ENCODE measurements at places on chromosomes 1 and 21. TPM values are rescaled to one million over a fixed set of nuclear protein-coding genes. Genes with fewer than 3 reads are reported as not detected.

The TNFRSF9 gene
- total RNA-seq: 22.2 TPM

The P3H1 gene
- 33.4 TPM for total RNA-seq

The VHLL gene
- total RNA-seq: 0.52 TPM

The SPATA17 gene
- not detected for total RNA-seq

The LRRC3 gene
- 3.5 TPM for total RNA-seq

The TMCC2 gene
- 3.5 TPM for total RNA-seq

The CFH gene
- total RNA-seq: 9.4 TPM

The PSEN2 gene
- total RNA-seq: 11.0 TPM

The OR6K3 gene
- total RNA-seq: not detected

The MAP3K7CL gene
- 3.2 TPM for total RNA-seq

The WNT4 gene
- total RNA-seq: not detected

The USP24 gene
- total RNA-seq: 41.6 TPM

The RNU1-3 gene
- 1,202 TPM for total RNA-seq

The TNFRSF25 gene
- 199 TPM for total RNA-seq

The LCE6A gene
- not detected for total RNA-seq

DNA sequence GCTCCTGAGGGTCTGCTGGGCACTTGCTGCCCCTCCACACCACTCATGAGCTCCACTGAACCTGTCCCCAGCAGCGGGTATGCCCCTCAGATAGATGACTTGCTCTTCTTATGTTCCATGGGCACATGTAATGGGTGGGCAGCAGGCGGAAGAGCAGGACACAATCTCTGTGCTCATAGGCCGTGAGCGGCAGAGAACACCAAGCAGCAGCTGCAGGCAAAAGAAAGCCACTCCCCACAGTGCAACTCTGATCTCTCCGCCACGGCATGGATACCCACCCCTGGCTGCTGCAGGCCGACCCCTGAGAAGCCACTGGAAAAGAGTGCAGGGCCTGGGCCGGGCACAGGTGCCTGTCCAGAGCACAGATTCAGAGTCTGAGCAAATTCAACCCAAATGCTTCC lies 135.2 kb upstream of the RUNX3 start:
- ATAC-seq: no peak

GRCh38 chr1:52562766-52563165 lies 9.9 kb upstream of the TUT4 start:
- ATAC-seq: no peak

DNA sequence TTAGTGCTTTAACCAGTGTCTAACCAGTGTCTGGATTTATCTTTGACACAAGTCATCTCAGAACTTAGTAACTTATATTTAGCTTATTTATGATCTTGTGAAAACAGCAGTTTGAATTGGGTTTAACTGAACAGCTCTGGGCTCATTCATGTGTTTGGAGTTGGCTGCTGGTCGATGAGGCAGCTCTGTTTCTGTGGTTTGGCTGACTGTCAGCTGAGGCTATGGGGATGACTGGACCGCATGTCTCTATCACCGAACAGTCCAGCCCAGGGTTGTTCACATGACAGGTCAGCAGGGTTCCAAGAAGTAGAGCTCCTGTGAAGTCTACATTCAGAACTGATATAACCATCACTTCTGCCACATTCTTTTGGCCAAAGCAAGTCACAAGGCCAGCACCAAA lies 29.1 kb upstream of the C21orf91 start:
- peak; percentile 90 for ATAC-seq

- ATAC-seq: peak; percentile 78
Measured at GRCh38 chr21:45973475-45974072, 8.0 kb upstream of the COL6A1 start.

- peak; percentile 84 for ATAC-seq
Measured at GRCh38 chr1:107979088-107979487, 14.1 kb upstream of the VAV3 start.

- no peak for ATAC-seq
Measured at GRCh38 chr1:101945884-101946283, 50.8 kb downstream of the OLFM3 start.

DNA sequence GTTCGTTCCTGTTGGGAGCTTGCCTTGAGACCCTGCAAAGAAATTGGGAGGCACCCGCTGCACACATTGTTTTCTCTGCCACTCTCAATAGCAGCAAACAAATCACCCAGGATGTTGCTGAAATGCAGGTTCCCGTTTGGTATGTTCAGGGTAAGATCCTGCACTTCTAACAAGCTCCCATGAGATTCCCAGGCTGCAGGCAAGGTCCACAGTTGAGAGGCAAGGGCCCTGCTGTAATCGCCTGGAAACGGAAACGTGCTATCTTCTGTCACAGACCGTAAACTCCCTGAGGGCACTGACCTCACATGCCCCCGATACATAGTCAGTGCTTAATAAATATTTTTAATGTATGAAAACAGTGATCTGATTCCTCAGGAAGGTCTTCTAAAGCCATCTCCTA lies 37.8 kb downstream of the XCL1 start:
- ATAC-seq: no peak

GRCh38 chr1:38062361-38063288 lies 16.0 kb upstream of the POU3F1 start:
- no peak for ATAC-seq

DNA sequence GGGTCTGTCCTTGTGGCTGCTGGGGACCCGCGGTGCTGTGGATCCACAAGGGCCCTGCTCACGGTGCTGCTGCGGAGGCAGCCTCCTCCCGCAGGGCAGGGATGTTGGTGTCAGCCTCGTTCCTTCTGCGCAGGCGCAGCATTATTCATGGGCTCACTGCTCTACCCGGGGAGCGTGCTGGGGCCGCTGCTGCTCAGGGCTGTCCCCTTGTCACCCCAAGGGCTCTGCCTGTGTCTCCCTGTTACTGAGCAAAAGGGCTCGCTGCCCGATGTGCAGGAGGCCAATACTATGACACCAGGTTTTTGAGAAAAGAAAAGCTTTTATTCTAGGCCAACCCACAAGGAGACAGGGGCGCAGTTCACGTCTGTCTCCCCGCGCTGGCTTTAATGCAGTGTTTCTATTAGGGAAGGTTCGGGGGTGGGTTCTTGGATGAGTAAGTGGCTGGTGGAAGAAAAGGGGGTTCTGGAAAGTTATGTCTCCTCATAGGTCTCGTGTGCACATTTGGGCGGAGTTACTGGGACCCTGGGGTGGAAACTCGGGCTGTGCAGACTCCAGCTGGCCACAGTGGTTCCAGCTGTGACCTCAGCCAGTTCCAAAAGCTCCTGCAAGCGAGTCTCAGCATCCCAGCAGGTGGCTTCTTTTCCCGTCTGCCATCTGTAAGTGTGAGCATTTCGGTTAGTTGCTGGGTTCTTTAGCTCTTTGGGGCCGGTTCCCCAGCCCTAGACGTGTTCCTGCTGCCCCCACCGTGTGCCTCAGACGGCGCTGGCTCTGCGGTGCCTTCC lies 40.8 kb upstream of the LRRC3 start:
- no peak for ATAC-seq

- no peak for ATAC-seq
Measured at GRCh38 chr1:3536420-3537195, 74.7 kb downstream of the MEGF6 start.

DNA sequence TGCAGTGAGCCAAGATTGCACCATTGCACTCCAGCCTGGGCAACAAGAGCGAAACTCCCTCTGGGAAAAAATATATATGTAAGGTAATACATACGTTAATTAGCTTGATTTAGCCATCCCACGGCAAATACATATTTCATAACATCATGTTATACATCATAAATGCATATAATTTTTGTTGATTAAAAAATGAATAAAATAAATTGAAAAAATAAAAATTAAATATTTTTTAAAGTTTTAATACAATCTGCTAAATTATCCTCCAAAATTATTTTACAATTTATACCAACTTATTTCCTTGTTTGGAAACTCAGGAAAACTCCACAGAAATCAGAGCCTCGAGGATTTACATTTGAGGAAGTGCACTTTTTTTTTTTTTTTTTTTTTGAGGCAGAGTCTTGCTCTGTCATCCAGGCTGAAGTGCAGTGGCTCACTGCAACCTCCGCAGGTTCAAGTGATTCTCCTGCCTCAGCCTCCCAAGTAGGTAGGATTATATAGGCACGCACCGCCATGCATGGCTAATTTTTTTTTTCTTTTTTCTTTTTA lies 12.6 kb upstream of the IPO9 start:
- ATAC-seq: no peak

- no peak for ATAC-seq
Measured at GRCh38 chr1:157019457-157019856, 26.1 kb downstream of the ARHGEF11 start.

DNA sequence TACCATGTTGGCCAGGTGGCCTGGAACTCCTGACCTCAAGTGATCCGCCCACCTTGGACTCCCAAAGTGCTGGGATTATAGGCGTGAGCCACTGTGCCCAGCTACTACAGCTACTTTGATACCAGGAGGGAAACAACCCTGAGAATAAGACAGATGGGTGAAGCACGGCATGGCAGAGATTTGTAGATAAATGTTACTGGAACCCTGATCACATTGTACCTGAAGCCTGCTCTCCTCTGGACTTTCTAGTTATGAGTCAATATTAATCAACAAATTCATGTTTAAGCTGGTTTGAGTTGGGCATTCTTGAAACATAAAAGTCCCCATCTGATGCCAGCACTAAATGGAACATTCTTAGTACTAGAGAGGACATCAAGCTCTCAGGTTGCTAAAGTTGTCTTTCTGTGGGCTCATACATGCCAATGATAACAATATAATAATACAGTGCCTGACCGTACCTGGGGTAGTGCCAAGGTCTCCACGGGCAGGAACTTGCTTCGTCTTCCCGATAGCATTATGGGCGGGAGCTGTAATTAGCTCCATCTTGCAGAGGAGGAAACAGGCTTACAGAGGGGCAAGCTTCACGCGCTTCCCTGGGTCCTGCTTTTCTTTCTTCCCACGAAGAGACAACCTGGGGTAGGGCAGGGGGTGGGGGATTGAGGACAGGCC lies 30.7 kb upstream of the SLC19A1 start:
- ATAC-seq: no peak

GRCh38 chr21:18493422-18493821 lies 89.8 kb upstream of the TMPRSS15 start:
- no peak for ATAC-seq

GRCh38 chr1:65788762-65789161 lies 3.9 kb upstream of the PDE4B start:
- no peak for ATAC-seq

DNA sequence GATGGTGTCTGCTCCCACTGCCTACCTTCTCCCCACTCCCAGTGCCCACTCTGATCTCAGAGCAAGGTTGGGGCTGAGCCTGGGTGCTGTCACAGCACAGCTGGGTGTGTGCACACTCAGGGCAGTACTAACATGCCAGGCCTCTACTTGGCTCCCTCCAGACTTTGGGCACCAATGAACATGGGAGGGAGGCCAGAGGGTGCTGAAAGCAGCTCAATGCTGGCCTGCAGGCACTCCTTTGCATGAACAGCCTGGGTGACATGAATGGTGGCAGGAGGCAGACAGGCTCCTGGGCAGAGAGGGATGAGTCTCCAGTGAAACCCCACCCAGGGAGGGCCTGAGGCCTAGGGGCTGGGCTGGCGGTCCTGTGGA lies 25.8 kb upstream of the DENND1B start:
- no peak for ATAC-seq

- ATAC-seq: no peak
Measured at GRCh38 chr1:59999006-59999405, 72.4 kb upstream of the CYP2J2 start.

DNA sequence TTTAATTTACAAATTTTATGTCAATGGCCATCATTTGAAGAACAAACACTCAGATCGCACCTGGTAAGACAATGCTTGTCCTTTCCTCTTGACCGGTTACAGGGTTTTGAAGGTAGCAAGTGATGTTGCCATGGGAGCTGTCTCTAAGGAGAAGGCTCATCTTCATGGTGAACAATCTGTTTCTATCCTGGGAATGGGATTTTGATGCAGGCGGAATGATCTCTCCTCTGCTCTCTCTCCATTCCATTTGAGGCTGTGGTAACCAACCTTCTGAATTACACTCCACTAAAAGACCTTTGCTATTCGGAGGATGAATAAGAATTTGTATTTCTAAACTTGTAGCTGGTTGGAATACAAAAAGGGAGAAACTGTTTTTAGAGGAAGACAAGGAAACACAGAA lies 57.9 kb upstream of the SLC5A9 start:
- ATAC-seq: no peak

- no peak for ATAC-seq
Measured at GRCh38 chr1:80509965-80510522, 1290.7 kb upstream of the ADGRL2 start.

- ATAC-seq: peak; percentile 92
Measured at GRCh38 chr1:101122452-101123166, 97.0 kb upstream of the DPH5 start.

Data from activated T-helper 17 cell treated with anti-CD3 and anti-CD28 coated beads, Interleukin-2, amount 50 U/mL, for 72 hours (primary cell).